Right lung (tissue), 10 donors: ENCODE measurements at places on chromosomes 2 and 18. TPM values are rescaled to one million over a fixed set of nuclear protein-coding genes. Genes with fewer than 3 reads are reported as not detected.

DNA sequence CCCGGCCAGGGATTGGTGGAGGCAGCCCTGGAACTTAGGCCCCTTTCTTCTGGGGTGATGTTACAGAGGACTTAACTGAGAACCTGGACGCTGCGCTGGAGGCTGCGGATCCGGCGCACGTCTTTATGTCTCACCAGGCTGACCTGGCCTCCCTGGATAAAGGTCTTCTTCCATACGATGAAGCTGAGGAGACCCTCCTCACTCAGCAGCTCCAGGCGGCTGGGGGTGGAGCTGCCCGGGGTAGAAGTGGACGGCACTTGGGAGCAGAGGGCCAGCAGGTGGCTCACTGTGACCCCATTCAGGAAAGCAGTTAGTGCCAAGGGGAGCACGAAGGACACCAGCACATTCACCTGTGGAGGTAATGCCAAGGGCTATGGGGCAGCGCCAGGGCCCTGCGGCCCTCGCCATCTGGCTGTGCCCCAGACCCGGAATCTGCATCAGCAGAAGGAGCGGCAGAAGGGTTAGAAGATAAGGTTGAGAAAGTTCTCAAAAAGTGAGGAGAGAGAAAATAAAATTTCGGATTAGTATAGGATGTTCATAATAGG is 8.0 kb downstream of the NTSR2 start:
- no peak for DNase-seq

DLGAP1 gene
- 2.0 TPM for polyA plus RNA-seq

- DNase-seq = no peak
Observed at GRCh38 chr18:58649966-58650816, 21.1 kb upstream of the MALT1 start.

DNA sequence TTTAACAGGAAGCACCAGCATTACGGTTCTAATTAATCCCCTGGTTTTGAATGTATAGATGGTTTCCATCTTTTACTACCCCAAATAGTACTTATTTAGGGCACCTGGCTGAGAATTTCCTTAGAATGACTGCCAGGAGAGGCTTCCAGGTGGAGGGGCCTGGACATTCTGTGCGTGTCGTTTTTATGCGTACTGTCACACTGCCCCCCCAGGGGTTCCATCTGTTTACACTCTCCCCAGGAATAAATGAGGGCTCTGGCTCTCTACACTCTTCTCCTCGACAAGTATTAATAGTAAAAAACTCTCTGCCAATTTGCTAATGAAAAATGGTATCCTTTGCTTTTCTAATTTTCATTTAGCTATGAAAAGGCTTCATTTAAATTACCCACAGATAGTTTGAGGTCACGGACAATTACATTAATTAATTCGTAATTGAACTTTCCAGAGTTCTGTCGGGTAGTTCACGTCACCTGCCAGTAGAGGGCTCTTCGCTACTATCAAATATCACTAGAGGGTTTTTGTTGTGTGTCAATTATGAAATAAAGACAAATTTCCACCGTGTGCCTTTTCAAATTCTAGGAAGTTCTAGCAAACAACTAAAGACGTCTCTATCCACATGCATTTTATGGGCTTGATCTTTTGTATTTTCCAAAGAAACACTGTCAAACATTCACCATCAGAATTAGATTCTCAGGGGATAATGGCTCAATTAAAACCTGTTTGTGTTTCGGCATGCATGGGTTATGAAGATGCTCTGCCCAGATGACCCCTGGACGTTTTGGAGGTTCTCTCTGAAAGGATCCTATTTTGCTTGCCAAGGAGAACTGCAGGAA is 88.8 kb upstream of the ASB18 start:
- no peak for DNase-seq

DNA sequence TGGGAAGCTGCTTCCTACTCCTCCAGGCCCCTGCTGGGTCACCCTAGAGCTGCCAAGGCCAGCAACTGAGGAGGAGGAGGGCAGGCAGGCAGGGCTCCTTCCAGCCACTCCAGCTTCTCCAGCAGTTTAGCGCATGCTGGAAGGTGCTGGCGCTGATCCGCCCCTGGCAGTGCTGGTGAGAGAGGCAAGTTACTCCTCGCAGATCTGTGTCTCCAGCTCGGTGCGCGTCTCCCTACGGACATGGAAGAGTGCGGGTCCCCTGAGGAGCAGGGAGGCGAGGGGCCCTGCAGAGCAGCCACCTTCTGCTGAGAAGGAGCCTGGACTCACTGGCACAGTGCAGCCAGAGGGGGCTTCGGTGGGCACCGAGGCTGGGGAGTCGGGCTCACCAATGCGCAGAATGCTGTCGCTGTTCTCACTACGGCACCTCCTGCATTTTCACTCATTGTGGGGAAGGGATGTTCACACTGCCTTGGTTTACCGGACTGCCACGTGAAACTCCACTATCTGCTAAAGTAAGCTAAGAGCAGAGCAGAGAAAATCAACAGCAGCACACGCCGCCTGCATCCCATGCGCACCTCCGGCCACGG is 206.0 kb downstream of the HDAC4 start:
- DNase-seq = no peak

DNA sequence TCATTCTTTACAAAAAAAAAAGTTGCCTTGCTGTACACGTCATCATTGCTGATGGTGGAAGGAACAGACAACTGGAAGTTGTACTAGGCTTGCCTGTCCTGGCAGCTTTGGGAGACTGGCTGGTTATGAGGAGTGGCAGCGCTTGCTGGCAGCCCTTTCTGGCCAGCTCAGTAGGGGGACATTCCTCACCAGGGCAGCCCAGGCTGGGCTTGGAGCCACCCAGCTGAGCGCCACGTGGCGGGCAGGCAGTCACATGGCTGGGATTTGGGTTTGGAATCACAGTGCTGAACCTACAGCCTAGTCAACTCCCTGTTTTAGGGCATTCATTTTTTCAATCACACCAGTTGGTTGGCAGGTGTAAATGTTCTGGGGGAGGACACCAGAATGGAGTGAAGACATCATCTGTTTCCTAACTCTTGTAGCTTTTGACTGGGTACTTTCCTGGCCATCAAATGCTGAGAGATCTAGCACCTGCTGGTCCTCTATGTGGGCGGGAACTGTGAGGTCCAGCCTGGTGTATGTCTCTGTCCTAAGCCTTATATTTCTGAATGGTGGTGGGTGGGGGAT is 139.3 kb downstream of the SETBP1 start:
- DNase-seq = no peak

DNA sequence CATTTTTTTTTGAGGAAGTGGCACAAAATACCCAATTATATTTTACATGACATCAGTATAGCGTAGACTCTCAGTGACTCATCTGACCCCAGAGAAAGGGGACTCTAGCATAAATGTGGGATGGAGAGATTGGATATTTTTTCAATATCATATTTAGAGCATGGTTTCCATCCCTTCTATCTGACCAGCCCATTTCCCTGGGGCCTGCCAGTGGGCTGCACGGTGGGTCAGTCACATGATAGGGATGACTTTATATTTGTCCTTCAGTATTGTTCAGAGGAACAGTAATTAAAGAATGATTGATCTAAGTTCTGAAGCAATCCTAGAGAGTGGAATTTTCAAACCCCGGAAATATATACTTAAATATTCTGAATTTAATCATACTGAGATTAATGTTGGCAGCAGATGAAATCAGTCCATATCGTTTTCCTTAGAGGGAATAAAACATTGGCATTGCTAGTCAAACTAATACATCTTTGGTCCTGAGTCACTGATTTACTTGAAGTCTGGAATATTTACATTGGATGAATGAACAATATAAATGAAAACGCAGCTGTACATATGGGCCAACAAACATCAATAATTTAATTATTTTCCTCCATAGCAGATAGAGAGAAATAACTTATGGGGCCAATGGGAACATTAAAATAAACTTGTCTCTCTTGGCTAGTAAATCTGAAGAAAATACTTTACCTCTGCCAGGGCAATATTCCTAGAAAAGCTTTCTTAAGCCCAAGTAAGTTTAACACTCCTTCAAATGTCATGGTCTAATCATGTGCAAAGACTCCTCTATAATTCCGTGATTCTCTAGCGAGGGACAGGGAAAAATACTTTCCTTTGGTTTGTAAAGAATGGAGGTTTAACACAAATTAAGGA is 563.6 kb upstream of the PKDCC start:
- DNase-seq = no peak

DNA sequence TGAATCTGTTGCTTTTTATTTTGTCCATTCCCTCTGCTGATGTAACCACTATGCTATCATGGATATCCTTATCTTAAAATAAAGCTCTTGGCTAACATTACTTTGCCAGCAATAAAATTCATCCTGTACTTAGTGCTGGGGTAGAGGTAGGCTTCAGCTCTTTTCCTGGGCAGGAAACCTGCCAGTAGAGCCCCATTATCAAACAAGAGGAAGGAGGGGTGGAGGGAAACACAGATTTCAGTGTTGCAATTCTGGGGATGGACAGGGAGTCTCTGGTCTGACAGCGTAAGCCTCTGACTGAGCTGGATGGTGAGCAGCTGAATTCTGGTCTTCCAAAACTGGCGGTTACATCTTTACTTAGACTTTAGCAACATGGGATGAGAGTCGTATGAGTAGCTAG is 47.5 kb downstream of the CASP8 start:
- DNase-seq = no peak
